NCI-H2081 treated with DMSO at 0.1 percent for 48 hours (cell line): ENCODE measurements at places on chromosomes 2 and 18.

DNA sequence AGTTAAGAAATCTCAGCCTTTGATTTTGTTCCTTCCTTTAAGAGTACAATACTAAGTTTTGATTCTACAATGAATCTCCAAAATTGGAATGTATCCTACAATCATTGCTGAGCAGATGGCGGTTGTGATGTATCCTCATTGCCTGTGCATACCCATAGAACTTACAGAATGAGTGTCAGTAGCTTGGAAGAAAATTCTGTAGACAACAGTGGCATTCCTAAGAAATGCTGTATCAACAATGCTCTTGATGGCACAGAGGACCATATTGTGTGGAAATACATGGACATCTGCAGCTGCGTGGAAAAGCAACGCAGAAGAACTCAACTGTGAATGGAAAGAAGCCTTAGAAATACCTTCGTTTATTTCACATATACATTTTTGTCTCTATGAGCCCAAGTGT lies 30.2 kb downstream of the GAREM1 start:
- DNase-seq = no peak

- DNase-seq = no peak
Observed at GRCh38 chr2:27724905-27725701, 46.4 kb upstream of the MRPL33 start.

- no peak for DNase-seq
Observed at GRCh38 chr2:215687149-215688031, 251.5 kb upstream of the FN1 start.

- no peak for DNase-seq
Observed at GRCh38 chr18:24041691-24042090, 27.1 kb downstream of the TTC39C start.

GRCh38 chr2:195514365-195514764 lies 142.7 kb upstream of the SLC39A10 start:
- no peak for DNase-seq

GRCh38 chr2:145751629-145752028 lies 1231.7 kb upstream of the ZEB2 start:
- DNase-seq = no peak

GRCh38 chr2:108612153-108612513 lies 77.9 kb downstream of the LIMS1 start:
- DNase-seq = no peak

- DNase-seq = no peak
Observed at GRCh38 chr2:29113027-29113686, 2.1 kb upstream of the CLIP4 start.

DNA sequence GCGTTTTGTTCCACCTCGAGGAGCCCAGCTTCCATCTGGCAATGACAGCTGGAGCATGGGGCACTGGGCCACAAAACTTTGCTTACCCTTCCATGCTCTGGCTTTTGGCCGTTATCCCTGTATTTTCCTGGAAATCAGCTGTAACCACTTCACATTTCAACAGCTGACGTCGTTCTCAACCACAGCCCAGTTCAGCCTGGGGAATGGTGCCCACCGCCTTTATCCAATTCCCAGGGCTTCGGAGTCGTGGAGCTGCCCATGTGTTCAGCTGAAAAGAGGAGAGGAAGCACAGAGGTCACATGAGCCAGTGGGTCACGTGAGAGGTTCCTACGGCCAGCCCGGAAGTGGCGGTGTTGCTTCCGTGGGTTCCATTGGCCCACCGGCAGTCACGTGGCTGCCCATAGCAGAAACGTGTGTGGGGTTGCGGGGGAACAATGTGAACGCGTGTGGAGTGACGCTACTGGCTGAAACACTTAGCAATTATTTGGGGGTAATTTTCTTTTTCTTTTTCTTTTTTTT lies 16.7 kb upstream of the EDAR start:
- no peak for DNase-seq

GRCh38 chr2:197327472-197328098 lies 17.0 kb upstream of the ANKRD44 start:
- DNase-seq = no peak

GRCh38 chr2:236678307-236678975 lies 108.8 kb downstream of the ACKR3 start:
- DNase-seq = no peak

GRCh38 chr2:20167356-20167755 lies 57.6 kb downstream of the SDC1 start:
- no peak for DNase-seq

- no peak for DNase-seq
Observed at GRCh38 chr2:105144941-105145300, 96.6 kb upstream of the GPR45 start.

DNA sequence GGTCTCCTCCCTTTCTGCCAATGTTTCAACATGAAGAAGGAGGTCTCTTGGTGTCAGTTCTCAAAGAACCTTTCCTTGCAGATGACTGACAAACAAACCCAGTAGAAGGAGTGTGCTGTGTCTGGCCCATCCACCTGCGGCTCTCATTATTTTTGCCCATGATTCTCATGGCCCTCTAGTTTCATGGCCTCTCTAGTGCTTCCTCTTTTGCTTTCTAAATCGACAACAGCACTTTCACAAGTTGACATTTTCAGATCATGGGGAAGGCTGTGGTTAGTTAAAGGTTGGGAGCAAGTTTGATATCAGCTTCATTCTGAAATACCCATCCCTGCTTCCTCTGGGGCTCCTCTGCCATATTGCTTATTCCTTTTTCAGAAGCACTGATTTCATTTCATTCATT lies 805.2 kb downstream of the SLC4A3 start:
- no peak for DNase-seq

DNA sequence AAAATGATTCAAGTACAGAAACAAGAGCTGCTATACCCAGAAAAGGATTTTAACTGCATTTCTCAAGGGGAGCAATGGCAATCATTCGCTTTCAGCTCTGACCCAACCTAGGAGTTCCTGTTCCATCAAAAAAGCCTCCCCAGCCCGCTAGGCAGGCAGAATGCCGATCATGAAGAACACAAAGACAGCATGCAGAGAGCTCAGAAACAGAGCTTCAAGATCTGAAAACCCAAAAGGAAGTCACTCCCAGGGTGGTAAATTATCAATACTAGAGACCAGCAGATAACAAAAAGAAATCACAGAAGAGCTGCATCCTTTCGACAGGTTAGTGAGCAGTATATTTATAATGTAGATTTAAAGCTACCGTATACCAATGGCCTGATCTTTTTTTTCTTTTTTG lies 84.8 kb upstream of the CRIM1 start:
- no peak for DNase-seq

DNA sequence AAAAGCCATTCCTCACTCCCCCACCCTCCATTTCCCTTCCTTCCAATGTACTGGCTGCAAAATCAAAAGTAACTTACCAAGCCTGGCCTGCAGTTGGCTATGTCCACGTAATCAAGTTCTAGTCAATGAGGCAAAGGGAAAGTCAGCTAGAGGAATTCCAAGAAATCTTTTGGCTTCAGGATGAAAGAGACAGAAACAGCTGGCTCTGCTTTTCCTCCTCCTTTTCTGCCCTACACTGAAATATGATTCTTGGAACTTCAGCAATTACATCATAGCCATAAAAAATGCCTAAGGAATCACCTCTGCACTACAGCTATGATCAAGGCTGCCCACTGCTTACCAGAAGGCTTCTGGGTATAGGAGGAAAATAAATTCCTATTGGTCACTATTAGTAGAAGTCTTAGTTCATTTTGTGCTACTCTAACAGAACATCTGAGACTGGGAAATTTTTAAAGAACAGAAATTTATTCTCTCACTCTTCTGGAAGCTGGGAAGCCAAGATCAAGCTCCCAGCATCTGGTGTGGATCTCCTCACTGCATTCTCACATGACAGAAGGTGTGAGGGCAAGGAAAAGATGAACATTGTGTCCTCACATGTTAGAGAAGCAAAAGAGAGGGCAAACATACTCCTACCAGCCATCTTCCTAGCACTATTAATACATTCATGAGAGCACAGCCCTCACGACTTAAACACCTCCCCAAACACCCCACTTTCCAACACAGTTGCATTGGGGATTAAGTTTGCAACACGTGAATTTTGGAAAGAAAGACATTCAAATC lies 219.9 kb downstream of the TMX3 start:
- no peak for DNase-seq

DNA sequence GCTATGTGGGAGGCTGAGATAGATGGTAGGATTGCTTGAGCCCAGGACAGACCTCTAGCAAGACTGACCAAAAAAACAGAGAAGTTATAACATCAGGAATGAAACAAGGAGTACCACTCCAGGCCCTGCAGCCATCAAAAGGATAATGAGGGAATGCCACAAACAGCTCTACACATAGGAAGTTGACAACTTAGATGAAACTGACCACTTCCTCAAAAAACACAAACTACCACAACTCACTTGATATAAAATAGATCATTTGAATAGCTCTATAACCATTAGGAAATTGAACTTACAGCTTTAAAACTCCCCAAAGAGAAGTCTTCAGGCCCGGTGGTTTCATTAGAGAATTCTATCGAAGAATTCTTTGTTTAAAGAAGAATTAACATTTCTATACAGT lies 12.9 kb upstream of the ESPNL start:
- DNase-seq = no peak

GRCh38 chr2:120576509-120577474 lies 158.9 kb upstream of the GLI2 start:
- no peak for DNase-seq

DNA sequence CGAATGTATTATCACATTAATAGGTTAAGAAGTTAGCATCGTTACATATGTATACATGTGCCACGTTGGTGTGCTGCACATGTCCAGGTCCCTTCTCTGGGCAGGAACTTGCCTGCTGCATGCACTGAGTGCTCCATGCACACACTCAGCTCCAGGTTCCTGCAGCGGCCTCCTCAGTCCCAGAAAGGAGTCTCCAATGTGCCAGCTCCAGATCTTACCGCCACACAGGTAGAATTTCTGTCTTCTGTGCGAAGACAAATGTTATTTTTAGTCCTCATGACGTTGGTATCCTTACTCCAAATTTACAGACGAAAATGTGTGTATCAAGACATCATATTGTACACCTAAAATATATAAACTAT lies 127.1 kb downstream of the GALR1 start:
- no peak for DNase-seq

DNA sequence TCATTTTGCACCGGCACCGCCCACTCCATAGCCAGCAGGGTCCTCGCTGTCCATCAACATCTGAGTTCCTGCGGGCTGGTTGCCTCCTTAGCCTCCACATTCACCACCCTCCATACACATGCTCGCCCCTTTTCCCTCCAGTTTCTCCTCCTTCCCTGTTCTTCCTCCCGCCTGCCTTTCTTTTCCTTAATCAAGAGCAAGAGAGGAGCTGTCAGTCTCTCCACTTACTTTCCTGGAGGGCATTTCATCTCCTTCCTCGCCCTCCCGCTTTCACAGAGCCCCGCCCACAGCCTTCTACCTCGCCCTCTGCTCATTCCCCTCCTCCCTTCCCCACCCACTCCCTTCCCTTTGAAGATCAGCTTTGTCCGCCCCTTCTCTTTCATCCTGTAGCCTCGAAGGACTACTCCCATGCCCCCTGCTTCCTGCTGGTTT lies 13.8 kb upstream of the ZBTB7C start:
- DNase-seq = no peak

- no peak for DNase-seq
Observed at GRCh38 chr2:224058048-224058775, 19.1 kb upstream of the SERPINE2 start.

DNA sequence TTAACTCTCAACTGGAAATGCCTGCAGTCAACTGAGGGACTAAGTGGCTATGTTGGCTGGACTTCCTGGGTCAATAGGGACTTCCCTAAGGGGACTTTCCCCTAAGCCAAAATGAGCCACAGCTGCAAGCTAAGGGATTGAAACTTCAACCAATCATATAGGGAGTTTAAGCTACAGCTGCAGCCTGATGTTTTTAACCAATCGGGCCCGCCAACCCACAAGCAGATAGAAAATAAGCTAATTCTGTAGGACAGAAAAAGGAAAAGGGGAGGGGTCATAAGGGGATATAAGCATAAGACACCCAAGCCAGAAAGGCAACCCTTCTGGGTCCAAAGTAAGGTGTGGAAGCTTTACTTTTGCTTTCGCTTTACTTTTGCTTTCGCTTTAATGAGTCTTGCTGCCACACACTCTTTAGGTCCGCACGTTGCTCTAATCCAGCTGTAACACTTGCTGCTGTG lies 927.5 kb downstream of the ERBB4 start:
- DNase-seq = no peak

DNA sequence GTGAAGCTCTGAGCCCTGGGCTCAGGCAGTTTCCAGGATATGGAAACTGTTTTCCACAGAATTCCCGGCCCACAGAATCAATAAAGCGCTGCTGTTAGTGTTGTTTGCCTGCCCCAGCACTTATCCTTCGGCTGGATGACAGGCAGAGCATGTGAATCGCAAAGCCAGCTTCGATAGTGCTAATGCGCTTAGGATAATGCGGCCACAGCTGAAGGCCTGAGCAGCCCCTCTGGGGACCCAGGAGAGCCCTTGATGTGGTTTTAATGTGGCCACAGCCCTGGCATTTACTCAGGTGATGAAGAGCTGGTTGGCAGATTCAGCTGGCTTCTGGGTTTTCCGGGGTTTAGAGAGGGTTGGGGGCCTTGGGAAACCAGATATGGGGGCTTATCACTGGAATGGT lies 23.7 kb downstream of the PCARE start:
- DNase-seq = no peak

DNA sequence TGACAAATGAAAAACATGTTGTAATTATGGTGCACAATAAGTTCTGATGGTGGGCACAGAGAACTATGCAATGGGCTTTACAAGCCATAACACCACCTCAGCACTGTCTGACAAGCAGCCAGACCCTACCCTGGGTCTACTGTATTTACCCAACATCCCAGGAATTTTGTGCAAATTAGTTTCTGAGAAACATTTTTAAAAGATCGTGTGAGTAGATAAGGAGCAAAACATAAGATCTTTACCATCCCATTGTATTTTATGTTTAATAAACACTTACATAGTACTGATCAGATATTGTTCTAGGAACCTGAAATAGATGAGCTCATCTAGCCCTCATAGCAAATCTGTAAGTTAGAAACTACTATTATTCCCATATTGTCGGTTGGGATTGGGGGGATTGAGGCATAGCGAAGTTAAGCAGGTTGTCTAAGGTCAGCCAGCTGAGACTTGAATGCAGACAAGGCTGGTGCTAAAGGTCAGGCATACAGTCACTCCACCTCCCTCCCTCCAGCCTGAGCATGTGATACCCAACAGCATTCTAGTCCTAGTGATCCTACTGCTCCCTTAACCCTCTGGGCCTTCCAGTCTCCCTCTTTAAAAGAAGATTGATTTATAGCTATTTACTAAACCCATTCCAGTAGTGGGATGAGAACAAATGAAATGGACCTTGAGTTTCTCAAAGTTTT lies 67.4 kb upstream of the STAM2 start:
- no peak for DNase-seq

DNA sequence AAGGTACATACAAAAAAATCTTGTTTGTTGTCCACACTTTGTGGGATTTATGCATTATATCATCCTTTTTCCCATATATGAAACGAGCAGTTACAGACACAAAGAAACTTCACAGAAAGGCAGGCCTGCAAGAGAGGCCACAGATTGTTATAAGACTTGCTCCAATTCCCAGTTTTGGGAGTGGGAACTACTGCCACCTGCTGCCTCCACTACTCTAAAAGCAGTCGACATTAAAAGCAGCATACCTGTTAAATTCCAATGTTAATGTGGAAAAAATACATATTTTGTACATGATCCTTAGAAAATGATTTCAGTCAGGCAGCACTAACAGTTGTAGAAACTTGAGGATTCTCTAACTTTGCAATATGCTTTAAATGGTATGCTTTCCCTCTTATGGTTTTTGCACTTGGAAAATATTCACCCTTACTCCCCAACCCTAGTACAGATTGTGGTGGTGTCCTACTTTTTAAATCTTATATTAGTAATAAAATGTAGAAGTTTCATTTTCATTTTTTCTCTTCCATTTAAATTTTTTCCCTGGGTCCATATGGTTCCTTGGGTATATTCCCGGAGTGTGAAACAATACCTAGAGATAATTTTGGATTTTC lies 37.9 kb downstream of the SLC38A11 start:
- no peak for DNase-seq

GRCh38 chr18:43932140-43932539 lies 654.9 kb upstream of the SYT4 start:
- no peak for DNase-seq
